ENCODE measurements at places on chromosomes 4 and X. TPM values are rescaled to one million over a fixed set of nuclear protein-coding genes. Genes with fewer than 3 reads are reported as not detected.
A peak's percentile ranks its signal among the peaks of the same experiment; 100 is the strongest.

DNA sequence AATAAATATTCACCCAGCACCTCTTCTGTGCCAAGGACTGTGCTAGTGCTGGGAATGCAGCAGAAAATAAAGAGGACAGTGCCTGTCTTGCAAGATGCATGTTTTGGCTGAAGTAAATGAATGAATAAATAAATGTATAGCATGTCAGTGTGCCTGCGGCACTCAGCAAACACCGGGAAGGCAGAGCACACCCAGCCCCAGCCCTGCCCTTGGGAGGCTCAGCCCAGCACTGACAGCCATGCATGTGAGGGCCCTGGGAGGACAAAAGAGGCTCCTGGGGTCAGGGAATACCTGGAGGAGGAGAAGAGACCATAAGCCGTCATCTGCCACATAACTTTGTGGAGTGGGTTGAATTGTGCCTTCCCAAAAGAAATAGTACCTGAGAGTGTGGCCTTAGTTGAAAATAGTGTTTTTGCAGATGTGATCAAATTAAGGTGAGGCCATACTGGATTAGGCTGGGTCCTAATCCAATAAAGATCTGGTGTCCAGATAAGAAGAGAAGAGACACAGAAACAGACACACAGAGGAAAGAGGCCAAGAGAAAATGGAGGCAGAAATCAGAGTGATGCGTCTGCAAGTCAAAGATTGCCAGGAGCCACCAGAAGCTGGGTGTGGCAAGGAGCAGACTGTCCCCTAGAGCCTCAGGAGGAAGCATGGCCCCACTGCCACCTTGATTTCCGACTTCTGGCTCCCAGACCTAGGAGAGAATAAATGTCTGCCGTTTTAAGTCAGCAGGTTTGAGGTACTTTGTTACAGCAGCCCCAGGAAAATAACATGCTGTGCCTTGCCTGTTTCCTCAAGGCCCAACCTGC lies 16.3 kb downstream of the C4orf50 start:
- peak; percentile 58 for DNase-seq

DNA sequence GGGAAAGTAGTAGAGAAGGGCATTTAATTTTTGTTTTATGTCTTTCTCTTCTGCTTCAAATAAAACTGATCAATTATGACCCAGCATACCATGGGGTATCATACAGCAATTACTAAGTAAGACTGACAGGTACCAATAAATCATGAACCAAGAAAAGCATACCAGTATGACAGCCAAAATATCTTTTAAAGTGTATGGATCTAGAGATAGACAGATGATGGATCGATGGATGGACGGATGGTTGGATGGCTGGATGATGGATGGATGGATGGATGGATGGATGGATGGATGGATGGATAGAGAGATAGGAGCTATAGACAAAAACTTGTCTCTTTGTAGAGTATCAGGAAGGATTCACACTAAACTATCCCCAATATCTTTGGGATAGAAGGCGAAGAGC lies 1.4 kb downstream of the DDX60L start:
- DNase-seq: no peak

- DNase-seq: no peak
Observed at GRCh38 chr4:152322656-152323055, 213.2 kb downstream of the FBXW7 start.

GRCh38 chr4:52996261-52997131 lies 134.4 kb downstream of the RASL11B start:
- no peak for DNase-seq

DNA sequence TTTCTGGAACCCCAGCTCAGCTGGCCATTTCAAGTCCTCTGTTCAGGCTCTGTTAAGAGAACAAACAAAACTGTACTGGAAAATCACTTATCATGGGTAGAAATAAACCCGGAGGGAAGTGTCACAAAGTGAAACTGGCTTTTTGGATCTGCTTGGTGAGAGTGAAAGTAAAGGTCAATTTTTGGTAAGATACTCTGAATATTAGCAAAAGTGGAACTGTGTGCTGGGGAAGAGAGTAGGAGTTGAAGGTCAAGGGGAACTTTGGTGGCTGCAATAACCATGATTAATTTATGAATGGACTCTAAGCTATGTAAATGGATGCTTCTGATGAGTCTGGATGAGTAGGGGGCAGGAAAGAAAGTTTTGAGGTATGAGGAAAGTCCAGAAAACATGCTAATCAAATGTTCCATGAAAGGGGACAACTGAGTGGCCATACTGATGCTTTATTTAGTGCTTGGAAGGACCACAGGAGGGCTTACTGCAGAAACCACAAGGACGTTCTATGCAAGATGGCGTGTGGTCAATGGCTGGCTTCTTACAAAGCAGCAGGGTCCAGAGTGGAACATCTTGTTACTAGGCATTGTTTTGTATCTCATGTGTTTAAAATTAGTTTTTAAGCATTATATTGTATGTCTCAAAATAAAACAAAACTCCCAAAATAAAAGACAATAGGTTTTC lies 36.8 kb upstream of the TNIP3 start:
- no peak for DNase-seq

DNA sequence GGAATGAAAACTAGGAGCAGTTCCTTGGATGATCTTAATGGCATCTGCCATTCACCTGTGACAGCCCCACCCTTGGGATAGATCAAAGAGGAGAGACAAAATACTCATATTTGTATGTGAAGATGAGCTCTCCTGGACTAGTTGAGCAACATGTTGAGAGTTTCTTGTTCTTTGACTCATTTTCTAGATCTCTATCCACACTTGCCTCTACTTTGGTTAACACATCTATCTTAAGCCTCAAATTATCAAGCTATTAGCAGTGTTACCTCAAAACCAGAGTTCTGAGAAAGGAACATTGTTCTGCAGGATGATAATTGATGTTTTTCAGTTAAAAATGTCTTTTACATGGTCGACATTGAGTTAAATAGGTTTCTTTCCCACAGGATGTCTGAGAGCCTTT lies 94.2 kb upstream of the TEX13D start:
- no peak for DNase-seq

GRCh38 chr4:153344131-153345011 lies at the start of gene MND1:
Gene MND1, plus strand, starts transcription at chr4:153344688. Its CDS starts 50 bp downstream, at chr4:153344738.
- DNase-seq: peak; percentile 96

GRCh38 chrX:138481649-138482048 lies 229.9 kb downstream of the FGF13 start:
- DNase-seq: peak; percentile 62

DNA sequence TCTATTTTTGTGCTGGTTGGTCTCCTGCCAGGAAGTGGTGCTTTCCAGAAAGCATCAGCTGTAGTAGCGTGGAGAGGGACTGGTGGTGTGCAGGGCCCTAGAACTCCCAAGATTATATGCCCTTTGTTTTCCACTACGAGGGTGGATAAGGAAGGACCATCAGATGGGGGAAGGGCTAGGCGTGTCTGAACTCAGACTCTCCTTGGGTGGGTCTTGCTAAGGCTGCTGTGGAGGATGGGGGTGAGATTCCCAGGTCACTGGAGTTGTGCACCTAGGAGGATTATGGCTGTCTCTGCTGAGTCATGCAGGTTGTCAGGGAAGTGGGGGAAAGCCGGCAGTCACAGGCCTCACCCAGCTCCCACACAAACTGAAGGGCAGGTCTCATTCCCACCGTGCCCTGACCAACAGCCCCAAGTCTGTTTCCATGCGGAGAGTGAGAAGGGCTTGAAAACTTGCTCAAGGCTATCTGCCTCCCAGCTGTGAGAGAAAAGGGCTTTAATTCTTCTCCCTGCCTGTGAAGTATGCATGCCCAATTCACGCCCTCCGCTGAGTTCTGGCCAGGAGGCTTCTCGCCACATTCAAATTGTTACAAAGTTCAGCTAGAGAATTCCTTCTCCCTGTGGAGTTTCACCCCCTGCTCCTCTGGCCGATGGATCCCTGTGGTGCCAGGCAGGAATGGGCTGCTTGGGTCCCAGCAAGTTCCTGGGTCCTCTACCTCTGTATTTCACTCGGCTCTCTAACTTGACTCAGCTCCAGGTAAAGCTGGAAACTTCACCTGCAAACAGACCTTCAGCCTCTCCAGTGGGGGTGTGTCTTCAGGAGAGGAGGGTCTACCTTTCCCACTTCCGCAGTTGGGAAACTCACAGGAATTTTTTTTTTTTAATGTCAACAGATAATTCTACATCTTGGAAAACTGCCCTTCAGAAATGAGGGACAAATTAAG lies 7.7 kb upstream of the CSTF2 start:
- DNase-seq: no peak

GRCh38 chrX:132330156-132330729 lies 111.0 kb upstream of the RAP2C start:
- no peak for DNase-seq

DNA sequence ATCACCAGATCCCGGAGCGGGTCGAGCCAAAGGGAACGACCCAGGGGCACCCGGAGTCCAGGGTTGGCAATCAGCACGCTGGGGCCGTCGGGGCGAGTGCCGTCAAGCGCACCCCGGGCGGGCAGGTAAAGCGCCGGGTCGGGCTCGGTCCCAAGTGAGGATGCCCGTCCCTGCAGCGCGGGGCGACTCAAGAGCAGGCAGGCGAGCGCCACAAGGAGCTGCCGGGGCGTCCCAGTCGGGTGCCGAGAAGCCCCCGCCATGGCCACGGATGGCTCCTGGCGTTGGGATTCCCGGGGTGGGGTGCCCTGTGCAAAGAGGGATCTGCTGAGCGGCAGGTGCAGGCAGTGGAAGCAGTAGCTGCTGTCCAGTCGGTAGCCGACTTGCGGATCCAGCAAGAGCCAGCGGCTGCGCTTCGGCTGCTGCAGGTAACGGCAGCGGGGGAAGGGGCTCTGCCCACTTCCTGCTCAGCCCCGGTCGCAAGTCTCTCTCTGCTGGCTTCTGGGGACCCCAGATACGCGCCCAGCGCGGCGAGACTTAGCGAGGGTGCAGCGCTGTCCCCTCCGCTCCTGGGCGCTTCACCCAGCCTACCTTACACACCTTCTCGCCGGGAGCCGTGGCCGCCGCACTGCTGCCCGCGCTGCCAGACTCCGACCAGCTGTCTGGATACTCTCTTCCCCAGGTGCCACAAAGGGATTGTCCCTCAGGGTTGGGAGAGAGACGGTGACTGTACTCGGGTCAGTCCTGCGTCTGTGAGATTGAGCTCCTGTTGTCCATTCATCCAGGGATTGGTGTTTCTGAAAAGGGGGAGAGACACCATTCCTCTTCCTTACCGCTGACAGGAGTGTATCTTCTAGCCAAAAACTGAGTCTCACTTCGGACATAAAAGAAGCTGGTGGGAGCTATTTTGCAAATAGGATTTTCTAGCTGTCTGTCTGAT lies at the start of gene FREM3:
FREM3 (minus strand) TSS at position 260 of the 937 bp plus-strand sequence; CDS start at position 260, 0 bp downstream.
- DNase-seq: no peak

DNA sequence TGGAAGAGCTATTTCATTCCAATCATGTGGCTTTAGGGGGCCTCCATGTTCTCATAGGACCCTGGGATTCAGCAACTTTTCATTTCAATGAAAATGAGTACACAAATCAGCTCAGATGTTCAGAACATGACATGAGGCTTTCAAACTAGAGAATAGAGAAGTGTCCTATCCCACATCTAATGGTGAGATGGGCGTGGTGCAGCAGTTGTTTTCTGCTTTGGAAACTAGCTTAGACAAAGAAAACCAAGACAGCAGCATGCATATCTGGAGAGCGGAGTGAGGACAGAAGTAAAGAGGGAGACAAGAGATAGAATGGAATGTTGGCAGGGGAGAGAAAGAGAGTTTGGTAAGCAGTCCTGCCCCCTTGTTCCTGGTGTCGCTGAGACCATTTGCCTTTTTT lies 1009.1 kb upstream of the IGFBP7 start:
- no peak for DNase-seq

DNA sequence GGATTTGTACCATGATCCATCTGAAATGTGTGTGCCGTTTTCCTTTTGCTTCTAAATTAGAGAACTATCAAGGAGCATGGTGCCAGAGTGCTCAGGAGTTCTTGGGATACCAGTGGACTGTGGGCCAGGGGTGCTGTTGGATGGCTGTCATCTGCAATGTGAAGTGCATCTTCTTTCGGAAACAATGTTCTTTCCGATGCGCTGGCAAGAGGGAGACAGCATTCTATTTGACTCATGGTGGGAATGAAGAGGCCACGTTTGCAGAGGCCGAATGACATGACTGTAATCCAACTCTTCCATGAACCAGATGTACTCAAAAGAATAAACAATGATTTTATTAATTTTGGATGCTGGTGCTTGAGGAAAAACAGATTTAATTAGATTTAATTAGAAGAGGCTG lies 45.5 kb downstream of the SORCS2 start:
- DNase-seq: no peak

GRCh38 chrX:16240231-16240905 lies 73.1 kb downstream of the MAGEB17 start:
- DNase-seq: no peak

- DNase-seq: no peak
Observed at GRCh38 chr4:47838445-47838844, 578 bp upstream of the CORIN start.

GRCh38 chrX:3550160-3550751 lies 163.2 kb downstream of the PRKX start:
- DNase-seq: no peak

DNA sequence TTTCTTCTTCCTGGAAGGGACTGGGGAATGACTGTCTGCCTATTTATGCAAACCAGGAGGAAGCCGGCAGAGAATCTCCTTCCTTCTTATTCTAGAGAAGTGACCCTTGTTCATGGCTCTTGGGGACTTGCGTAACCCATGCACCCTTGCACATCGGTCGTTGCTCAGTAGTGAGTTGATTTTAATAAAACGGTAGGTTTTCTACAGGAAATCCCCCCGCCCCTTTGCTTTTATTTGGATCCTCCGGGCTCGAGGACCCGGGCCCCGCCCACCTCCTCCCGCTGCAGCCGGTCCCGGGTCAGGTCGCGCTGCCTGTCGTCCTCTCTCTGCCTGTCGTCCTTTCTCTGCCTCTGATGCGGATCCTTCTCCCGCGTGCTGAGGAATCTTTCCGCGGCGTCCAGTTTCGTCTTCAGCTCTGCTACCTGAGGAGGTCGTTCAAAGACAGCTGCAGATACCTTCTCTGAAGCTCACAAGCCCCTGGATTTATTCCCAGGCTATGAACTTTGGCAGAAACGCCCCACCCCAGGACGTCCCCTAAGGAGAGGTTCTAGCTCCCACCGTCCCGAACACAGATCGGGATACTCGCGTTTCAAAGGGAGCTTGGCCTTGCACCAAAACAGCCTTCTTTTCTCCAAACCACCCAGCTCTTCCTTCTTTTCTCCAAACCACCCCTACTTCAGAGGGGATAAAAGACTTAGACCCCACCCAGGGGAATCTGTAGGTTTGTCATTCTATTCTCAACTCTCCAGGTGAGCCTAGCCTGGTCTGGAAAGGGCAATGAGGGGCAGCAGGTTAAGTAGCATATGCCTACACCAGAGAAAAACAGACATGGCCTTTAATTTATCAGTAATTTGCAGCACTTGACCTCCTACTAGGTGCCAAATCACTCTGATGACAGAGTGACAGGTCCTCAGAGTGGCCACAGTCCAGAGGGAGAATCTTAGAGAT lies 7.0 kb downstream of the TNIP3 start:
- peak; percentile 78 for DNase-seq

Gene ZDHHC9
- 23.7 TPM for total RNA-seq

Gene FAM9B
- not detected for total RNA-seq

Gene CCDC110
- 6.6 TPM for total RNA-seq

Gene STIM2
- 17.0 TPM for total RNA-seq

Gene DMD
- total RNA-seq: 132 TPM

Gene GSPT2
- 7.6 TPM for total RNA-seq

Gene HS6ST2
- 0.32 TPM for total RNA-seq

Gene SLITRK4
- total RNA-seq: 13.2 TPM

Gene HSFX4
- not detected for total RNA-seq

Gene PSAPL1
- not detected for total RNA-seq

Data from posterior vena cava (tissue), 2 donors.